ENCODE measurements at places on chromosomes 13 and 19. TPM values are rescaled to one million over a fixed set of nuclear protein-coding genes. Genes with fewer than 3 reads are reported as not detected.

The TUBA3C gene
- total RNA-seq: not detected

The MEIOSIN gene
- total RNA-seq: not detected

DNA sequence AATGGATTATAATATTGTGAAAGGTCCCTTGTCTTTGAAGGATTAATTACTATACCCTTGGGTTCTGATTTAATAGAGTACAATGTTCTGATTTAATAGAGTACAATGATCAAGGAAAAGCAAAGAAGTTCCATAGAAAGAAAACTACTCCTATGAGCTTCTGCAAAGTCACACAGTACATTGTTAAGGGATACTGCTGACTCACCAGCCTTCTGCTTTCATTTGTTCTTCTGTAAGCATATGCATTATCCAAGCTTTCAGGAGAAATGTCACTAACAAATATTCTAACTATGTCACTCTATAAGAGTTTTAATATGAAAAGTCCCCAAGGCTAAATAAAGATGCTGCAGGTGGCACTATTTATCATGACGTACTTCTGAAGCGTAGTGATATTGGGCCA is 396.7 kb downstream of the RFC3 start:
- H3K27ac ChIP-seq: no peak overlapping the region
- H3K36me3 ChIP-seq: no peaks in the 10 kb centered on the region
- DNase-seq: no peak
- no peaks in the 10 kb centered on the region for H3K27me3 ChIP-seq
- H3K4me1 ChIP-seq: no peaks in the 10 kb centered on the region
- no peak overlapping the region for H3K4me3 ChIP-seq

GRCh38 chr19:14871619-14872230 is 14.2 kb downstream of the OR7A17 start:
- H3K4me1 ChIP-seq: no peaks in the 10 kb centered on the region
- no peaks in the 10 kb centered on the region for H3K36me3 ChIP-seq
- no peak for DNase-seq
- no peak overlapping the region for H3K4me3 ChIP-seq
- H3K27me3 ChIP-seq: no peaks in the 10 kb centered on the region

DNA sequence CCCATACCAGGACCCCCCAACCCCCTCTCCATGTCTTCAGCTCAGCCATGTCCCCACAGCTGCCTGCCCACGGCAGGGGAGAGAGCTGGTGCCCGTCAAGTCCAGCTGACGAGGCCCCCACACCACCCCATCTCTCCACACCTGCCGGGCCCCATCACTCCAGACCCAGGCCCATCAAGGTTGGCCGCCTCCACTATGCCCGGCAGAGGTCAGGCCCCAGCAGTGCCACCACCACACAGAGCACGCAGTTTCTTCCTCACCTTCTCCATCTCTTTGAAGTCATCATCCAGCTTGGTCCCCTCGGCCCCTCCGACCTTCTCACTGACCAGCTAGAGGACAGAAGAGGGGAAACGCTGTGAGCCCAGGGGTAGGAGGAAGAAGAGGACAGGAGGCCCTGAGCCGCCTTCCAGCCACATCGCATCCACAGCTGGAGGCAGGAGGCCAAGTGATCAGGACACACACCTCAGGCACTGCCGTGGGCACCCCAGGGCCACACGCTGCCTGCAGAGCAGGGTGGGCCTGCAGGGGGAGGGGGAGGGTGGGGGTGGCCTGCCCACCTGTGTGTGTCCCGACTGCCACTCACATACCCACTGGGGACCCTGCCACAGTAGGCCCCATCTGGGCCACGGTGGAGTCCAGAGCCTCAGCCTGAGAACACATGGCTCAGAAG is 23.4 kb downstream of the MPND start:
- H3K4me3 ChIP-seq: no peak overlapping the region
- H3K27ac ChIP-seq: no peak overlapping the region
- no peaks in the 10 kb centered on the region for H3K27me3 ChIP-seq
- peaks cover 10% of the 10 kb centered on the region for H3K36me3 ChIP-seq
- H3K4me1 ChIP-seq: no peaks in the 10 kb centered on the region

DNA sequence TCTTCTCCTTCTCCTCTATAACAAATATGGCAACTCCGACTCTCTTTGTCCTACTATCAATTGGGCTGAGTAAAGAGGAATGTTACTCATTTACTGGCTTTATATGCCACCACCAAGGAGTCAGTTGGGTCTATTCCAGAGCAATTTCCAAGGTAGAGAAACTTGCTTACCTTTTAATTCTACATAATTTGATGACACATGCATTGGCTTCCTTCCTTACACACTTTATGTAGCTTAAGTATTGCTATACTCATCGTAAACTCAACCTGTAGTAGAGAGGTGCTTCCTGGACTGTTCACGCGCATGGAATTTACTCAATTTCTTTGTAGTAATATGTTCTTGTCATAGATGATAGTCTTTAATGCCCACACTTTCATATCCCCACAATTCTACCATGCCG is 160.7 kb downstream of the LMO7 start:
- no peak for DNase-seq
- no peak overlapping the region for H3K4me3 ChIP-seq
- H3K4me1 ChIP-seq: peaks cover 2% of the 10 kb centered on the region
- H3K27ac ChIP-seq: no peak overlapping the region
- no peaks in the 10 kb centered on the region for H3K27me3 ChIP-seq

GRCh38 chr13:59274958-59275727 is 888.6 kb downstream of the DIAPH3 start:
- no peaks in the 10 kb centered on the region for H3K27me3 ChIP-seq
- H3K4me1 ChIP-seq: no peaks in the 10 kb centered on the region
- H3K4me3 ChIP-seq: no peak overlapping the region
- H3K36me3 ChIP-seq: no peaks in the 10 kb centered on the region
- H3K27ac ChIP-seq: no peak overlapping the region

GRCh38 chr19:56015756-56016155 is 29.2 kb downstream of the NLRP5 start:
- no peaks in the 10 kb centered on the region for H3K4me1 ChIP-seq
- no peak overlapping the region for H3K4me3 ChIP-seq
- DNase-seq: no peak
- no peaks in the 10 kb centered on the region for H3K27me3 ChIP-seq
- H3K36me3 ChIP-seq: no peaks in the 10 kb centered on the region
- no peak overlapping the region for H3K27ac ChIP-seq

GRCh38 chr13:97005625-97006262 is 11.5 kb upstream of the OXGR1 start:
- H3K27me3 ChIP-seq: peaks cover 19% of the 10 kb centered on the region
- no peak overlapping the region for H3K27ac ChIP-seq
- H3K4me3 ChIP-seq: no peak overlapping the region
- H3K4me1 ChIP-seq: no peaks in the 10 kb centered on the region
- H3K36me3 ChIP-seq: no peaks in the 10 kb centered on the region

GRCh38 chr19:50518091-50519005 is 4.6 kb upstream of the ASPDH start:
- H3K4me3 ChIP-seq: no peak overlapping the region
- no peaks in the 10 kb centered on the region for H3K4me1 ChIP-seq
- no peaks in the 10 kb centered on the region for H3K36me3 ChIP-seq
- no peak overlapping the region for H3K27ac ChIP-seq

All from H1 (cell line).